ENCODE measurements at places on chromosomes 5 and 9.

- no peak for DNase-seq
These were observed 19.6 kb downstream of the TENT4A start for GRCh38 chr5:6732634-6733410.

DNA sequence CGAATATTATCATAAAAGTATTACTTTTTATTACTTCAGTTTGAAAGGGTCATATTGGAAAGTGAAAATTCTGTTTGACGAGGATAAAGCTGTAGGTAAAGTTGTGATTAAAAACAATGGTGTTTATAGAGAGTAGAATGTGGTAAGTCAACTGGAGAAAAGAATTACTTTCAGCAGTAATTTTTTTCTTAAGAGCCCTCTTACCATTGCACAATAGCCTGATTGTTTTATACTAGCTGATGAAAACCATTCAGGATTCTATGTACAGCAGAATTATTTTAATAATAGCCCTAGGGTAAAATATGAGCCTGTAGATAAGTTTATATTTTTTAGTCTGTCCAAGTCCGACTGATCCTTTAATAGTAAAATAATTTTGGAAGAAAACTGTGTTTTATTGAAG is 16.6 kb downstream of the CDC42SE2 start:
- DNase-seq = no peak

- DNase-seq = no peak
These were observed 439.0 kb upstream of the PTGER4 start for GRCh38 chr5:40240671-40241070.

GRCh38 chr5:61591859-61592258 is 259.8 kb downstream of the ZSWIM6 start:
- DNase-seq = no peak

DNA sequence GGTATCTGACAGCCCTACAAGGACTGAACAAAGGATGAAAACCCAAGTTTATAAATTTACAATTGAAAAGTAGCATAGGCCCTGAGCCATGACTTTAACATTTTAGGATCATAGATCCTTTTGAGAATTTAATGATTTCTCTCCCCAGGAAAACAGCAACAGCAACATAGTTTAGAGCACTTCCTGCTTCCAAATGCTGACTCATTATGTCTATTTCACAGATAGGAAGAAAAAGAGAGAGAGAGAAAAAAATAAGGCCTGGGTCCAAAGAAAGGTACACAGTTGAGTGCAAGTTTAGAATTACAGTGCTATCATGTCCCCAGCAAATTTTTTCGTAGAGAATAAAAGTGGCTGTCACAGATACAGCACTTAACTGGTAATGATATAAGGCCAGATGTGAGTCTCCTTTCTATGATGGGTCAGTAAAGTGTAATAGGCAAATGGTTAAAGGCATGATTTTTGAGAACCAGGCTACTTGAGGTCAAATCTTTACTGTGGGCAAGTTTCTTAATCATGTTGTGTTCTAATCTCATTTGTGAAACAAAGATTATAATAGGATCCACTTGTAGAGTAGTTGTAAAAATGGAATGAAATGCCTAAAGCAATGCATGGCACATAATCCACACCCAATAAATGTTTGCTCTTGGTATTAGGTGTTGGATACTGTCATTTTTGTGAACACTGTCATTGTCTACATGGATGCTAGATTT is 12.3 kb upstream of the PPP2R2B start:
- no peak for DNase-seq

DNA sequence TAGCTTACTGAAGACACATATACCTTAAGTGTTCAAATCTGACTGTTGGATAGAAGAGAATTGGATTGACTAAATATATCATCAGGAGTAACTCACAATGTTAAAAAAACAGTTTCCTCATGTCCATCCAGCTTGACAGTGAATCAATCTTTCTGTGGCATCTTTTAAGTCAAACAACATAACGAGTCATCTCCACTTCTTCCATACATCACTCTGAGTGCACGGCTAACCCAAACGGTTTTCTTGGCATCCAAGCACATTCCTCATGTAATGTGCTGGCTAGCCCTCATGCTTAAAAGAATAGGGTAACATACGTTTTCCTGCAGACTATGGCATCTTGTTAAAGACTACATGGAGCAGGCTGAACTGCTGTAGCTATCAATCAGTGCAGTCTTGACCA is 291.5 kb upstream of the TRPC7 start:
- DNase-seq = no peak

DNA sequence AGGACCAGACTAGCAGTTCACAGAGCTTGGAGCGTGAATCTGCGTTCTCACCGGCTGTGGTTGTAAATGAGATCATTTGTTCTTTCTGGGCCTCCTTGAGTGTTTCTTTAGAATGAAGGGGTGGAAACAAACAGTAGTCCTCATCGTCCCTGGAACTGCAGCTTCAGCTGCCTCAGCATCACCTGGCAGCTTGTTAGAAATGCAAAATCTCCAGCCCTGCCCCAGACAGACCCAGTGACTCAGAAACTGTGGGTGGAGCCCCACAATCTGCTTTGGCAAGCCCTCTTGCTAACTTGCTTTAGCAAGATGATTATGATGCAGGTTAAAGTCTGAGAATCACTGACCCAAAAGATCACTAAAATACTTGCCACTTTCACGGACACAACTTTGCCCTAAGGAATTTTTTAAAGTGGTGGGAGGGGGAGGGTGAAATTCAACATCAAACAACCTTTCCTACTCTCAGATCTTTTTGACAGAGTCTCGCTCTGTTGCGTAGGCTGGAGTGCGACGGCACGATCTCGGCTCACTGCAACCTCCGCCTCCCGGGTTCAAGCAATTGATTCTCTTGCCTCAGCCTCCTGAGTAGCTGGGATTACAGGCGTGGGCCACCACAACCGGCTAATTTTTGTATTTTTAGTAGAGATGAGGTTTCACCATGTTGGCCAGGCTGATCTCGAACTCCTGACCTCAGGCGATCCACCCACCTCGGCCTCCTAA is 86.0 kb downstream of the BRINP1 start:
- DNase-seq = no peak

- DNase-seq = peak; percentile 83
These were observed 240.7 kb upstream of the NREP start for GRCh38 chr5:111997711-111998110.

- DNase-seq = no peak
These were observed 645.8 kb upstream of the EDIL3 start for GRCh38 chr5:85030316-85031084.

DNA sequence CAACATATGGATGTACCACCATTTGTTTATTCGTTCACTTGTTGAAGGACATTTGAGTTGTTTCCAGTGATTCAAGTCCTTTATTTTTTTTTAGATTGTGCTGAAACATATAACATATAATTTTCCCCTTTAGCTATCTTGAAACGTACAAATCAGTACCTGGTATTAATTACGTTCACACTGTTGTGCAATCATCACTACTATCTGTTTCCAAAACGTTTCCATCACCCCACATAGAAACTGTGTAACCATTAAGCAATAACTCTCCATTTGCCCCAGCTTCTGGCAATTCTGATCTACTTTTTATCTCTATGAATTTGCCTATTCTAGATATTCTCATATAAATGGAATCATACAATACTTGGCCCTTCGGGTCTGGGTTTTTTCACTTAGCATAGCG is 116.0 kb downstream of the FGF1 start:
- no peak for DNase-seq

GRCh38 chr9:130072515-130073235 is 19.0 kb downstream of the GPR107 start:
- no peak for DNase-seq

DNA sequence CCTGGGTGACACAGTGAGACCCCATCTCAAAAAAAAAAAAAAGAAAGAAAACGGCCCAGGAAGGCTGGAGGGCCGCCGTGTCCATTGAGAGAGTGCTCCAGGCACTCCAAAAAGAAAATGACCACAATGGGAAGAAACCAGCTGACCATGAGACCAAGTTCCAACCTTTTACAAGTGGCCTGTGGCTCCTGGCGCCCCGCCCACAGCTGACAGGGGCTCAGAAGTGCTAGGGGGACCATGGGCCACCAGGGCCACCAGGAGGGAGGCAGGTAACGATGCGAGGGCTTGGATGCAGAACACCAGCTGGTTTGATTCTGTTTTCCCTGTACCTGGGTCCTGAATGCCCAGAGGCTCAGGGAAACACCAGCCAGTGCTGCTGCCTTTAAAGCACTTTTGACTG is 34.6 kb downstream of the FXN start:
- DNase-seq = no peak

- DNase-seq = no peak
These were observed 151.6 kb upstream of the KLF9 start for GRCh38 chr9:70566066-70566465.

- DNase-seq = peak; percentile 12
These were observed 104.0 kb downstream of the PLCXD3 start for GRCh38 chr5:41406424-41406823.

GRCh38 chr9:30519756-30520155 is 1864.7 kb upstream of the ACO1 start:
- DNase-seq = no peak

DNA sequence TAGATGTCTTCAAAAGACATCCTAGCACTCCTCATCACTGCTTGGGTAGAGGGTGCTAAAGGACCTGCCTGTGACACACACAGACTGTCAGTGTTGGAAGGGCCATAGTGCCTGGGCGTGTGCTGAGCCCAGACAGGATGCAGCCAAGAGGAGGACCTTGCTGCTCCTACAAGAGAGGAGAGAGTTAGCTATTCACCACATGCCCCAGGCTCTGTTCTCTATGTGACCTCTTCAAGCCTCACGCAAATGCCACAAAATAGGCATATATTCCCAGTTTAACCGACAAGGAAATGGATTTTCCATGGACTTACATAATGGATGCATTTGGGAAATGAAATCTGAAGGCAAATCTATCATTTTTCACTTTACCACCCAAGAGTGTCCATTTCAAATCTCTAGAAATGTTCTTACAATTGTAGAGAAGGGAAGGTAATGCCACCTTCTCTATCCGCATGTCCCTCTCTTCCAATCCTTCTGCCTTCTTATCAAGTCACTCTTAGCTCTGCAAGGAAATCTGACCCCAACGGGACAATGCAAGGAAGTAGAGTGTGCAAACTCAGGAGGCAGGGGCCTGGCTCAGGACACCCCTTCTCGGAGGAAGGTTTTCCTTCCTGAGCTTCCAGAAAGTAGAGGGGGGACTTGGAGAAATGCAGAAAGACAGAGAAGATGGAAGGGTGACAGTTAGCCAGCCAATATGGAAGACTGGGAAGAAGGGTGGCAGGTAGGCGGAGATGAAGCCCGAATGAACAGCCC is 49.5 kb downstream of the TRIM32 start:
- DNase-seq = no peak

DNA sequence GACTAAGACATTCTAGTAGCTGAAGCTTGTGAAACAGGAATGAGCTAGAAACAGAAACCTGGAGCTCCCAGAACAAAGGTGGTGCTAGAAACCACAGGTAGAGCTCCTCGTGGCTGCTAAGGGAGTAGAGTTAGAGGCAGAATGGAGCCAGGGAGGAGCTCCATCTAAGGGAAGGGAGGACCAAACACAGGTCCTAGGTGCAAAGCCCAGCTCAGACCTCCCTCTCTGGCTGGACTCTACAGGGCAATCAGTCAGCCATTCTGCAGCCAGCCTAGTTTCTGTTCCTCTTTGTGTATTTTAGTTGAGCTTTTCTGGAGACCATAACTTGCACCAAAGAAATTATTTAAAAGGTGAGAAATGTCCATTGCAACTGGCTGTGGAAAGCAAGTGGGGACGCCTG is 70.4 kb downstream of the CRB2 start:
- DNase-seq = no peak

- no peak for DNase-seq
These were observed 26.1 kb downstream of the ABITRAM start for GRCh38 chr9:108960331-108960730.

DNA sequence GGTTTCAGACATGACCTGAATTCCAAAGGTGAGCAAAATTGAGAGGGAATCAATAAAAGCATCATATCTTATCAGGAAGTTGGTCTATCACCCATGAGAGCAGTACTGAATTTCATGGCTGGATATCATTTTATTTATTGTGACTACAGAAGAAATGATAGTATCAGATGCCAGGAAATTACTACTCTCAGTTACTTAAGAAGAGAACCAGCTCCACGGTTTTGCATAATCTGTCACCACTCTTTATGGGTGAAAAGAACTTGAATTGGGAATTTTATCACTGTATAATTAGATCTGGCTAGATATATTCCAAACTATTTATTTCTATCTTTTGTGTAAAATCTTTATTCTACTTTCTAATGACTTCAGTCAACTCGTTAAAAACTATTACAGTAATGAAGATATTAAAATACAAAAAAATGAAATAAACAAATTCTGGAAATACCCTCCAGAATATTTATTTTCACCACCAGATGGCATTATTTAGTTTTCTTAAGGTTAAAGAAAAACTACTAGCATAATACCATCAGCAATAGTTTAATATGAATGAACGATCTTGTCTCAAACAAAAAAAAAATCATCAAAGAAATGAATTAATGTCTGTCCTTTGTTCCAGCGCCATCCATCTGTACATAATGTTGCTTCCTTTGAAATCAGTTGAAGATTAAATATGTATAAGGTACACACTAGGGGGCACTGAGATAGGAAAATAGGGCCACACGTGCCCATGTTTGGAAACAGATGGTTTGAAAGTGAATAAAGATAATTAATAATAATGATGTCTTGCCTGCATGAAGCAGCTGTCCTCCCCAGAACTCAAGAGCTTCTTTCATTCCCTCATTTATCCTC is 84.7 kb upstream of the SLCO6A1 start:
- no peak for DNase-seq

DNA sequence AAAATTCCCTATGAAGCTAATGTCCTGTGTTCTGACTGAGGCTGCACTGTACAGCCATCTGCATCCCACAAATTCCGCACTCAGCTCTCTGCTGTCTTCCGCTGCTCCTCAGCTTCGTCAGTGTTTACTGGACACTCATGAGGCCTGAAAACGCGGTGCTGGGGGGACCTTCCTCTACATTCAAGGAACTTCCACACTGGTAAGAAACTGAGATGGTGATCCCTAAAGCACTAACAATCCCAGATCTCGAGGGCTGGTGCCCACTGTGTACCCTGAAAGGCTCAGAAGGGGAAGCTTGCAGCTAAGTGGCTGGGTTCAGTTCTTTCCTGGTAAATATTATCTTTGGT is 117.9 kb downstream of the NRG2 start:
- DNase-seq = no peak

DNA sequence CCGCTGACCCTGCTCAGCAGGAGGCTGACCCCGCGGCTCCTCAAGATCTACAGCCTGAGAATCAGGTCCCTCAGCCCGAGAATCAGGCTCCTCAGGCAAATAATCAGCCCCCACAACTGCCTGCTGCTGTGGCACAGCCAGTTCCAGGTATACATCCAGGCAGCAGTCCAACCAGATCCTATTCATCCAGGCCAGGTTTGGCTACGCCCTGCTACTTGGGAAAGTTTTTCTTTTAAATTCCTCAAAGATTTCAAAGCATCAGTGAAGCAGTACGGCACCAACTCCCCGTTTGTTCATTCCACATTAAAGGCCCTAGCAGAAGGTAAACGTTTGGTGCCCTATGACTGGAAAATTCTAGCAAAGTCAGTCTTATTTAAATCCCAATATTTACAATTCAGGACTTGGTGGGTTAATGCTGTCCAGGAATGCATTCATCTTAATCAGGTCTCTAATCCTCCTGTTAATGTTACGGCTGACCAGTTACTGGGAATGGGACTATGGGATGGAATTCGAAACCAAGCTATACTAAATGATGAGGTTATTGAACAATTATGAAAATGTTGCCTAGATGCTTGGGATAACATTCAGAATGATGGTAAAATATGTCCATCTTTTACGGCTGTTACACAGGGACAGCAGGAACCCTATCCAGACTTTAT is 102.3 kb downstream of the SYK start:
- no peak for DNase-seq
